ENCODE measurements at places on chromosomes 13 and 19.

- DNase-seq = no peak
Observed at GRCh38 chr19:31313291-31314030, 35.8 kb downstream of the TSHZ3 start.

DNA sequence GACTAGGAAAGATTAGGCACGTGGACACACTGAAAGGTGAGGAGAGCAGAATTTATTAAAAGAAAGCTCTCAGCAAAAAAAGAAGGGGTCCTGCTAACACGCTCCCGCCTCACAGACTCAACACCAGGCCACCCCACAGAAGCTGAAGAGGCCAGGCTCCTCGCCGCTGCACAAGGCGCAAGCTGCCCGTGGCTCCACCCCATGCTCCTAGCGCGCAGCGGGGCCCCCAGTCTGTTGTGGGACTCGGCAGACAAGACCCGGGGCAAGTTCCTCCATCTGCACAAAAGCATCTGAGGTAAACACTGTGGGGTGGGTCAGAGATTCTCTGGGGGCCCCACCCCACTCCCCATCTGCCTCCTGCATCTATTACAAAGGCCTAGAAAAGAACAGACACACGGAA lies 1462.4 kb downstream of the EFNB2 start:
- DNase-seq = no peak

- DNase-seq = peak; percentile 20
Observed at GRCh38 chr19:45200568-45200967, 22.0 kb downstream of the BLOC1S3 start.

DNA sequence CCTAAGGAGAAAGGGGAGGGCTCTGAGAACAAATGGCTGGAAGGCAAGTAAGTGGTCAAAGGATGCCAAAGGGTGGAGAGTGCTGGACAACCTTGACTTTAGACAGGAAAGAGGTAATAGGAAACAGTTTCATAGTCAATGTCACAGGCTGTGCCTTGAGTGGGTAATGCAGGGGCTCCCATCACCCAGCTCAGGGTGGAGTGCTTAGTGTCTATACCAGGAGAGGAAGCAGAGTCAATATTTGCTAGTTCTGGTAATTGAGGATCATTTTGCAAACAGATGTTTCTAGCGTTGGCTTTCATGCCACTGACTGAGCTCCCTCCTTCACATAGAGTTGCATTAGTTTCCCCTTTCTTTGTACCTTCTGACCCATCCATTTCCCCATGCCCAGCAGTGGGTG lies 64.6 kb upstream of the KL start:
- peak; percentile 78 for DNase-seq

GRCh38 chr19:35037716-35038622 lies 3.6 kb upstream of the HPN start:
- DNase-seq = no peak

GRCh38 chr19:45130888-45131615 lies 29.7 kb downstream of the NKPD1 start:
- peak; percentile 97 for DNase-seq

GRCh38 chr13:112057736-112058518 lies 9.0 kb upstream of the SOX1 start:
- DNase-seq = peak; percentile 71

- peak; percentile 81 for DNase-seq
Observed at GRCh38 chr13:110714797-110715394, 1.4 kb downstream of the ING1 start.

Data from NCI-H1417 (cell line).